ENCODE measurements at places on chromosomes 16 and 17.

DNA sequence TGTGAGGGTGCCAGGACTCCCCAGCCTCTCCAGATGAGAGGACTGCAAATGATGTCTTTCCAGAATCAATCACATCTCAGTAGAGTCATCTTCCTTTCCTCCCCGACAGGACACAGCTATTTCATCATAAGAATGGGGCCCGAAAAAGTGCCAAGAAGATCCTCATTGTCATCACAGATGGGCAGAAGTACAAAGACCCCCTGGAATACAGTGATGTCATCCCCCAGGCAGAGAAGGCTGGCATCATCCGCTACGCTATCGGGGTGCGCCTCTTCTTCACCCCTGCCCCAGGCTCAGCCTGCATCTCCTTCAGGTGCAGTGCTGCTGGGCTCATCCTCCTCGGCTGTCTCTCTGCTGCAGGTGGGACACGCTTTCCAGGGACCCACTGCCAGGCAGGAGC, 14.3 kb downstream of the ITGAD start:
- no peaks in the 10 kb centered on the region for H3K36me3 ChIP-seq
- DNase-seq = no peak
- peaks cover 4% of the 10 kb centered on the region for H3K4me1 ChIP-seq
- H3K4me3 ChIP-seq = no peak overlapping the region
- H3K27me3 ChIP-seq = no peaks in the 10 kb centered on the region

GRCh38 chr17:81577278-81578000, 25.3 kb upstream of the FAAP100 start:
- H3K36me3 ChIP-seq = peaks cover 46% of the 10 kb centered on the region
- DNase-seq = no peak
- no peaks in the 10 kb centered on the region for H3K27me3 ChIP-seq

GRCh38 chr17:82772026-82772425, 20.2 kb downstream of the TBCD start:
- no peak for DNase-seq
- no peak overlapping the region for H3K27ac ChIP-seq
- no peak overlapping the region for H3K4me3 ChIP-seq
- no peaks in the 10 kb centered on the region for H3K27me3 ChIP-seq
- peaks cover 2% of the 10 kb centered on the region for H3K4me1 ChIP-seq
- H3K36me3 ChIP-seq = peaks cover 41% of the 10 kb centered on the region

GRCh38 chr16:23486480-23486879, 23.8 kb downstream of the GGA2 start:
- H3K4me1 ChIP-seq = no peaks in the 10 kb centered on the region
- H3K36me3 ChIP-seq = peaks cover 50% of the 10 kb centered on the region
- no peak overlapping the region for H3K4me3 ChIP-seq
- no peaks in the 10 kb centered on the region for H3K27me3 ChIP-seq
- no peak overlapping the region for H3K27ac ChIP-seq
- no peak for DNase-seq

GRCh38 chr17:19001907-19002590, 2.5 kb downstream of the FAM83G start:
- H3K4me1 ChIP-seq = peaks cover 29% of the 10 kb centered on the region
- DNase-seq = no peak
- H3K27me3 ChIP-seq = no peaks in the 10 kb centered on the region
- H3K4me3 ChIP-seq = peak overlapping the region; percentile 88
- peaks cover 23% of the 10 kb centered on the region for H3K36me3 ChIP-seq

GRCh38 chr16:23847948-23848347, 12.2 kb downstream of the PRKCB start:
- peaks cover 83% of the 10 kb centered on the region for H3K4me1 ChIP-seq
- no peak overlapping the region for H3K4me3 ChIP-seq
- DNase-seq = peak; percentile 74
- peaks cover 61% of the 10 kb centered on the region for H3K36me3 ChIP-seq
- H3K27ac ChIP-seq = peak overlapping the region; percentile 80
- no peaks in the 10 kb centered on the region for H3K27me3 ChIP-seq

GRCh38 chr16:77868052-77868451, 79.7 kb downstream of the VAT1L start:
- no peak overlapping the region for H3K4me3 ChIP-seq
- DNase-seq = no peak
- H3K27ac ChIP-seq = no peak overlapping the region

GRCh38 chr17:46917516-46917915, 5.4 kb upstream of the GOSR2 start:
- no peak for DNase-seq
- H3K27me3 ChIP-seq = peaks cover 2% of the 10 kb centered on the region

GRCh38 chr16:55662644-55663031, 6.8 kb downstream of the SLC6A2 start:
- H3K27ac ChIP-seq = no peak overlapping the region
- H3K27me3 ChIP-seq = peaks cover 2% of the 10 kb centered on the region
- H3K4me1 ChIP-seq = no peaks in the 10 kb centered on the region

DNA sequence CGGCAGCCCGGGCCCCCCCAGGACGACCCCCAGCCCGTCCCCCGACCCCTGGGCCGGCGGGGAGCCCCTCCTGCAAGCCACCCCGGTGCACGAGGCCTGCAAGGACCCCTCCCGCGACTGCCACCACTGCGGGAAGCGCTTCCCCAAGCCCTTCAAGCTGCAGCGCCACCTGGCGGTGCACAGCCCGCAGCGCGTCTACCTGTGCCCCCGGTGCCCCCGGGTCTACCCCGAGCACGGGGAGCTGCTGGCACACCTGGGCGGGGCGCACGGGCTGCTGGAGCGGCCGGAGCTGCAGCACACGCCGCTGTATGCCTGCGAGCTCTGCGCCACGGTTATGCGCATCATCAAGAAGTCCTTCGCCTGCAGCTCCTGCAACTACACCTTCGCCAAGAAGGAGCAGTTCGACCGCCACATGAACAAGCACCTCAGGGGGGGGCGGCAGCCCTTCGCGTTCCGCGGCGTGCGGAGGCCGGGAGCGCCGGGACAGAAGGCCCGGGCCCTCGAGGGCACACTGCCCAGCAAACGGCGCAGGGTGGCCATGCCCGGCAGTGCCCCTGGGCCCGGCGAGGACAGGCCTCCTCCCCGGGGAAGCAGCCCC, 15.6 kb upstream of the ZFPM1 start:
- DNase-seq = peak; percentile 83
- no peaks in the 10 kb centered on the region for H3K27me3 ChIP-seq
- H3K4me3 ChIP-seq = no peak overlapping the region
- H3K27ac ChIP-seq = no peak overlapping the region
- no peaks in the 10 kb centered on the region for H3K4me1 ChIP-seq

DNA sequence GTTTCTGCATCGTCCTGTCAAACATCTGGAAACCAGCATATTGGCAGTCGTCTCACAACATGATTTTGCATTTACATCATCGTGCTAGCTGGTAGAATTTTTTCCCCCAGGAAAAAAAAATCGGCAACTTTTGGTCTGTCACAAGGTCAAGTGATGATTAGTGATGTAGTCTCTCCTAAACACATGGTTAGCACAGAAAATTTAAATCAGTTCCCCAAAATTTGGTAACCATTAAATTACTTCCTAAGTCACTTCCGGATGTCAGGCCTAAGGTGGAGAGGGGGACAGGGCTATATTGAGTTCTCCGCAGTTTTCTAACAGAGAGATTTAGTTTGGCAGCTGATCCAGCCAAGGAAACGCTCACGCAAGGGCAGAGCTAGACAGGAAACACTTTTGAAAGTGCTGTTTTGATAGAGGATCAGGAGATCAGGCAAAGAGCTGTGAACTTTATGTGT, 271.0 kb upstream of the TBX2 start:
- no peaks in the 10 kb centered on the region for H3K36me3 ChIP-seq
- H3K27me3 ChIP-seq = no peaks in the 10 kb centered on the region
- no peak for DNase-seq

DNA sequence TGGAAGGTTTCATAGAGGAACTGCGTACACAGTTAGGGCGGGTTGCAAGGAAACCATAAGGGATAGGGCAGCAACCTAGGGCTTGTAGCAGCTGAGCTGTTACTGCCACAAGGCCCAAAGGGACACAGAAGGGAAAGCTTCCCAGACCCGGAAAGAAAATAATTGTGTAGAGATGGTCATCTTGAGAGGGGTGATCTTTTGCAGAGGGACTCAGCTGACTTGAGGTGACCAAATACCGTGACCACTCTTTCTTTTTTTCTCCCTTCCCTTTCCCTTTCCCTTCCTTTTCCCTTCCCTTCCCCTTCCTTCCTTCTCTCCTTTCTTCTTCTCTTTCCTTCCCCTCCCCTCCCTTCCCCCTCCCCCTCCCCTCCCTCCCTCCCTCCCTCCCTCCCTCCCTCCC, 8.5 kb upstream of the CREBBP start:
- DNase-seq = no peak
- H3K27ac ChIP-seq = no peak overlapping the region
- H3K36me3 ChIP-seq = no peaks in the 10 kb centered on the region
- H3K4me3 ChIP-seq = no peak overlapping the region

DNA sequence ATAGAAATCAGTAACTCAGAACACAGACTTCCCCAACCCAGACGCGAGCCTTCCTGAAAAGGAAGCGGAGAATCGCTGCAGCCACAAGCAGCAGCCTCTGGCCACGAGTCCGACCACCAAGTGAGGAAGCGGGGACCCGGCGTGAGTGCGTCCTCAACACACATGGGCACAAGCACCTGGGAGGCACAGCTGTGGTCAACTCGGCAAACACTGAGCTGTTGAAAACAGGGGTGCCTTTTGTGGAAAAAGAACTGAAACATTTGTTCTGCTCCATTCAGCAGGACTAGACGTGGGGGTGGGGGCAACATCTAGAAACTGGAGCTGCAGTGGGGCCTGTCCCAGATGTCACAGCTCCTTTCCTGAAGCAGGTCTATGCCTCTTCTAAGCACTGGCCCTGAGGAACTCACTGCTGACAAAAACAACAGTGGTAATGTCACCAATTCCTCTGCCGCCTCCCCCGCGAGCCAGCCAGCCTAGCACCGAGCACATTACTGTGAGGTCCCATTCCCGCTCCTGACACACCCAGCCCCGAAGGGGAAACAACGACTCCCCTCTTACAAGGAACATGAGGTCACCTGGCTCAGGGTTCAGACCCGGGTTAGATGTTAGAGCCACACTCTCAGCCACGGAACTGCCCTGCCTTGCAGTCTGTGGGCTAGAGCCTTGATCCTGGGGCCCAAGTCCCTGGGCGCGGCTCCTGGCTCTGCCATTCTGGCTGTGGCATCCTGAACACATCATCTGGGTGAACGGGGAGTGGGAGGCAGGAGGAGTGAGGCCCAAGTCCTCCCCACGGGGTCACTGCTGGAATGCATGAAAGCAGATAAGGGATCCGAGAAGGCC, 29.0 kb downstream of the KDM8 start:
- H3K27me3 ChIP-seq = no peaks in the 10 kb centered on the region
- peak overlapping the region; percentile 93 for H3K27ac ChIP-seq
- H3K4me1 ChIP-seq = peaks cover 85% of the 10 kb centered on the region
- H3K4me3 ChIP-seq = peak overlapping the region; percentile 59
- DNase-seq = peak; percentile 75
- peaks cover 59% of the 10 kb centered on the region for H3K36me3 ChIP-seq

- peaks cover 10% of the 10 kb centered on the region for H3K36me3 ChIP-seq
- peak overlapping the region; percentile 78 for H3K4me3 ChIP-seq
- no peaks in the 10 kb centered on the region for H3K27me3 ChIP-seq
- DNase-seq = peak; percentile 54
Observed at GRCh38 chr16:2223942-2224486, 623 bp downstream of the E4F1 start.

DNA sequence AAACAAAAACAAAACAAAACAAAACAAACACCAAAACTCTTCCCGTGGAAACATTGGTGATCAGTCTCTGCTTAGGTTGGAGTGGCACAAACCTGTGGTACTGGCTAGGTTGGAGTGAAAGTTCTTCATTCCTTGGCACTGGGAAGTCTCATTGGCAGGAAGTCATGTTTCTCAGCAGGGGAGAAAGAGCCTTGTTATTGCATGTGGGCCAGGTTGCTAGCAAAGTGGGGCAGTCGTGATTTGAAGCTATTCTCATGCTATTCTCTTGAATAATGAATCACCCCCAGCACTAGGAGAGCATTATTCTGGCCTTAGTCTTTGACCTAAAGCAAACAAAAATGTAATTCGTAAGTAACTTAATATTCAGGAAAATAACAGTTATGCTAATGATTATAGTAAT, 24.3 kb upstream of the B4GALNT2 start:
- H3K4me1 ChIP-seq = no peaks in the 10 kb centered on the region
- no peak overlapping the region for H3K4me3 ChIP-seq
- peaks cover 9% of the 10 kb centered on the region for H3K27me3 ChIP-seq
- no peak overlapping the region for H3K27ac ChIP-seq

DNA sequence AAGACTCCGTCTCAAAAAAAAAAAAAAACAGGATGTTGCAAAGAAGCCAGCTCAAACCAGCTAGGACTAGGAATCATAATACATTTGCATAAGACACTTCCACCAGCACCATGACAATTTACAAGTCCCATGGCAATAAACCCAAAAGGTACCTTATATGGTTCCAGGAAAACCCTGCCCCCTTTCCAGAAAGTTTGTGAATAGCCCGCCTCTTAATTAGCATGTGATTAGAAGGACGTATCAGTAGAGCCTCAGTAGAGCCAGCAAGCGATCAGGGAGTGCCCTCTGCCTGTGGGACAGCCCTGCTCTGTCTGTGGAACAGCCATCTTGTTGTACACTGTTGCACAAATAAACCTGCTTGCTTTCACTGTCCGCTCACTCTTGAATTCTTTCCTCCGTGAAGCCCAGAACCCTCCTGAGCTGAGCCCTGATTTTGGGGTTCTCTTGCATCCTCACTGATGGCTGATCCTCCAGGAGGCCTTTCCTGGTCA, 14.0 kb downstream of the NUPR1 start:
- peak; percentile 23 for DNase-seq
- H3K27ac ChIP-seq = peak overlapping the region; percentile 29
- no peaks in the 10 kb centered on the region for H3K27me3 ChIP-seq
- H3K4me3 ChIP-seq = no peak overlapping the region
- no peaks in the 10 kb centered on the region for H3K36me3 ChIP-seq
- peaks cover 6% of the 10 kb centered on the region for H3K4me1 ChIP-seq

DNA sequence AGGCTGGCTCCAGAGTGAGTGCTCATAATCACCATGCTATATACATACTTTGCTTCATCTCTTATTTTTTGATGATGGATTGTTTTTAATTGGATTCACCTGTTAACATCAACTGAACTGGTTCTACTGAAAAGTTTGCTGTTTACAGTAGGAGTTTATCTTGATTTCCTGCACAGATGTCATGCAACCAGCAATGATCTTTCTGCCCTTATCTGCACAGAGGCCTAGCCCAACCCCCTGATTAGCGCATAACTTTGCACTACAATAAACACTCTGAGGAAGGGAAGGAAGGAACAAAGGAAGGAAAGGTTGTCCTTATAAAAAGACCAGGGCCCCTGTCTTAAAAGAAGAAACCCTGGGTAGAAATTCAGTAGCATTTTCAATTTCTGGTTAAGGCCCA, 152.9 kb downstream of the RGS9 start:
- DNase-seq = no peak
- H3K36me3 ChIP-seq = no peaks in the 10 kb centered on the region
- H3K27ac ChIP-seq = no peak overlapping the region
- H3K4me1 ChIP-seq = peaks cover 2% of the 10 kb centered on the region
- H3K27me3 ChIP-seq = no peaks in the 10 kb centered on the region

All from activated CD4-positive, alpha-beta T cell treated with anti-CD3 and anti-CD28 coated beads for 36 hours (primary cell).